ENCODE measurements at places on chromosomes 5 and 9. TPM values are rescaled to one million over a fixed set of nuclear protein-coding genes. Genes with fewer than 3 reads are reported as not detected.

SLC31A1 gene
- total RNA-seq: 29.2 TPM

GOLGA1 gene
- 7.2 TPM for total RNA-seq

SHISAL2B gene
- total RNA-seq: not detected

CPLANE1 gene
- 7.8 TPM for total RNA-seq

IL9 gene
- not detected for total RNA-seq

CKMT2 gene
- 1.6 TPM for total RNA-seq

EIF4EBP3 gene
- 2.1 TPM for total RNA-seq

TGFBI gene
- total RNA-seq: 2,808 TPM

PAIP1 gene
- total RNA-seq: 85.8 TPM

CCDC69 gene
- total RNA-seq: 3.5 TPM

WDR38 gene
- total RNA-seq: not detected

PPP3R2 gene
- not detected for total RNA-seq

NCS1 gene
- 57.9 TPM for total RNA-seq

MZB1 gene
- total RNA-seq: not detected

SH3TC2 gene
- total RNA-seq: 0.52 TPM

BSPRY gene
- 0.26 TPM for total RNA-seq

SPINK13 gene
- total RNA-seq: not detected

CAPSL gene
- total RNA-seq: not detected

ZNF483 gene
- total RNA-seq: 0.13 TPM

GCNT4 gene
- 0.32 TPM for total RNA-seq

TMEM171 gene
- 0.24 TPM for total RNA-seq

SMIM33 gene
- not detected for total RNA-seq

ANKRD18B gene
- under 0.01 TPM for total RNA-seq

INSL4 gene
- total RNA-seq: not detected

PCDHGA2 gene
- 0.39 TPM for total RNA-seq

OMD gene
- total RNA-seq: not detected

IL13 gene
- not detected for total RNA-seq

GPR150 gene
- 1.0 TPM for total RNA-seq

DHX29 gene
- 23.0 TPM for total RNA-seq

PTBP3 gene
- 18.9 TPM for total RNA-seq

TESK1 gene
- 11.9 TPM for total RNA-seq

MAMDC2 gene
- total RNA-seq: 2.6 TPM

FOXI1 gene
- not detected for total RNA-seq

ZNF462 gene
- total RNA-seq: 16.8 TPM

PTGES gene
- total RNA-seq: 47.7 TPM

ADCY2 gene
- under 0.01 TPM for total RNA-seq

DNAJC25 gene
- 20.8 TPM for total RNA-seq

PCDHA9 gene
- total RNA-seq: not detected

RPL37 gene
- 77.7 TPM for total RNA-seq

SPATA31D4 gene
- not detected for total RNA-seq

ARRDC1 gene
- 25.2 TPM for total RNA-seq

KCNMB1 gene
- total RNA-seq: not detected

CBY3 gene
- not detected for total RNA-seq

TIMD4 gene
- total RNA-seq: not detected

FRMPD1 gene
- not detected for total RNA-seq

ADGRD2 gene
- not detected for total RNA-seq

TMEM174 gene
- not detected for total RNA-seq

ITGA1 gene
- 53.8 TPM for total RNA-seq

TRAF1 gene
- total RNA-seq: 0.64 TPM

SNCAIP gene
- 2.6 TPM for total RNA-seq

CDC20B gene
- total RNA-seq: under 0.01 TPM

GZMA gene
- not detected for total RNA-seq

PLAC8L1 gene
- total RNA-seq: not detected

RANBP17 gene
- 4.4 TPM for total RNA-seq

Data from epithelial cell of alveolus of lung (primary cell).